Left cardiac atrium (tissue), 4 donors: ENCODE measurements at places on chromosomes 1 and 21. TPM values are rescaled to one million over a fixed set of nuclear protein-coding genes. Genes with fewer than 3 reads are reported as not detected.

DNA sequence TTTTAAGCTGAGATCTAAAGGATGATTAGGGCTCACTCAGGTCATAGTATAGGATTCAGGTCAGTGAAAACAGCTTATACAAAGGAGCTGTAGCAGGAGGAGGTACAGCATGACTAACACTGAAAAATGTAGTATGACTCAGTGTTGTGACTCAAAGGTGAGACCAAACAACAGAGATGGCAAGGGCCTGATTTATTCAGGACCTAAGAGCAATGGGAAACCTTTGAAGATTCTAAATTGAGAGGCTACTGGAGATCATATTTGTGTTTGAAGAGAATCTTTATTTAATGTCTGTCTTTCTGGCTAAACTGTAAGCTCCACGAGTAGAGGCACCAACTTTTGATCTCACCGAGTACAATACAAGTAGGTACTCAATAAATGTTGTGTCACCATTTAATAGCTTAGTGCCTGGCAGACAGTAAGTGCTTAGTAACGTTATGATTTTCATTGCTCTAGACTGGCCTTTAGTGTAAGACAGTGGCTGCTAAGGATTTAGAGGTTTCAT, 43.5 kb downstream of the PRKAA2 start:
- DNase-seq, result no peak

The LUZP1 gene
- total RNA-seq, result 31.7 TPM

DNA sequence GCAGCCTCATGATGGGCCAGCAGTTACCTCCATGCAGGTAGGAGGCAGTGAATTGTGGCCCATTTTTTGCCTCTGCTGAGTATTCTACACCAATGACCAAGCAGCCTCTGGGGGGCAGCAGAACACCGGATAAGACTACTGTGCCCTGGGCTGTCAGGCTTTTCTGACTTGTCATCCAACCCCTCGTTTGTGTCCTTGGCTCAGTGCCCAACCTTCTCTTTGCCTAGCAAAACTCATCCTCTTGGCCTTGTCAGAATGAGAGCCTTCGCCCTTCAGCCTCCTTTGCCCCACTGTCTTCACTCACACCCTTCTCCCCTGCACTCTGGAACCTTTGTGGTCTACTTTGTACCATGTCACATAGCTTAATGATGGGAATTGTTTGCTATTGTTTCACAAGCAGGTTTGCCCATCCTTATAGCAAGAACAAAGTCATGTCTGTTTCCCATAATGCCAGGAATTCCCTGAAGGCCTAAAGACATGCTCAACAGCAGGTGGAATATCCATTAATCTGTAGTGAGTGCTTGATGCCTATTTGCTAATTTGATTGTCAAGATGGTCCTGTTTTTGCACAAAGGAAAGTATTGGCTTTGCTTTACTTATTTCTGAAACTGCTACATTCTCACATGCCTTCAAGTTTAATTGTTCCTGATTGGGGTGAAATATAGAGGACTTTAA, 255.9 kb downstream of the HHAT start:
- peak; percentile 83 for DNase-seq

- DNase-seq, result peak; percentile 55
Observed at GRCh38 chr1:247407180-247407616, 8.8 kb upstream of the NLRP3 start.

DNA sequence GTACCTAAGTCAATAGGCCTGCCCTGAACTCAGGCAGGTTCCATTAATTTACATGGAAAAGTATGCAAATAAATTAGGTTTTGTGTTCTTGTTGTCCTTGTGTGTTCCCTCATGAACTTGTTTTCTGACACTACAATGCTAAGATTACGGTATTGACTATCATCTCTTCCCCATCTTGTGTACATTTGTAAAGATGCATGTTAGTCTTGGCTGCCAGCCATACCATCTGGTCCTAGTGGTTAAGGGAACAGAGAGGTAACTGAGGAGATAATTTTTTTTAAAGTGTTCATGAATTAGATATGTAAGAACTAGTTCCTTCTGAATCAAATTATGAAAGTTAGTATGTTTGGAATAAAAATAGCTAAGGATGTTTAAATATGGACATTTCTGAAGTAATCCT, 167.6 kb upstream of the ADAMTS5 start:
- DNase-seq, result no peak

GRCh38 chr1:159473335-159473734, 33.8 kb downstream of the OR10J1 start:
- no peak for DNase-seq

DNA sequence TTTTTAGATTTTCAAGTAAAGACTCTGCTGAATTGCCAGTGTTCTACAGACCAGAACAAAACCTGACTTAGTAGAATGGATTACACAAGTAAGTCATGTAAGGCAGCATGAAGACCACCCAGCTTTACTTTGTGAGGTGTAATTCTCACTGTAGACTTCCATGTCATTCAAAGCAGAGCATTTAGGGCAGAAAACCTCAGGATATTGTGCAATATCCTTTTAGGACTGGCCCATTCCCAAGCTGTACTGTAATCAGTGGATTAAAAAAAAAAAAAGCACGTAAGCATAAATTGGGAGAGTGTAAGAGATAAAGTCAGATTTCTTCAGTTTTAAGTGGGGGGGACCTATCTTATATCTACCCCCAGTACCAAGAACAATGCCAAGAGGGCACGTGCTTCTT, 380.5 kb upstream of the PRMT6 start:
- DNase-seq, result no peak

The CACNA1E gene
- 0.55 TPM for total RNA-seq

DNA sequence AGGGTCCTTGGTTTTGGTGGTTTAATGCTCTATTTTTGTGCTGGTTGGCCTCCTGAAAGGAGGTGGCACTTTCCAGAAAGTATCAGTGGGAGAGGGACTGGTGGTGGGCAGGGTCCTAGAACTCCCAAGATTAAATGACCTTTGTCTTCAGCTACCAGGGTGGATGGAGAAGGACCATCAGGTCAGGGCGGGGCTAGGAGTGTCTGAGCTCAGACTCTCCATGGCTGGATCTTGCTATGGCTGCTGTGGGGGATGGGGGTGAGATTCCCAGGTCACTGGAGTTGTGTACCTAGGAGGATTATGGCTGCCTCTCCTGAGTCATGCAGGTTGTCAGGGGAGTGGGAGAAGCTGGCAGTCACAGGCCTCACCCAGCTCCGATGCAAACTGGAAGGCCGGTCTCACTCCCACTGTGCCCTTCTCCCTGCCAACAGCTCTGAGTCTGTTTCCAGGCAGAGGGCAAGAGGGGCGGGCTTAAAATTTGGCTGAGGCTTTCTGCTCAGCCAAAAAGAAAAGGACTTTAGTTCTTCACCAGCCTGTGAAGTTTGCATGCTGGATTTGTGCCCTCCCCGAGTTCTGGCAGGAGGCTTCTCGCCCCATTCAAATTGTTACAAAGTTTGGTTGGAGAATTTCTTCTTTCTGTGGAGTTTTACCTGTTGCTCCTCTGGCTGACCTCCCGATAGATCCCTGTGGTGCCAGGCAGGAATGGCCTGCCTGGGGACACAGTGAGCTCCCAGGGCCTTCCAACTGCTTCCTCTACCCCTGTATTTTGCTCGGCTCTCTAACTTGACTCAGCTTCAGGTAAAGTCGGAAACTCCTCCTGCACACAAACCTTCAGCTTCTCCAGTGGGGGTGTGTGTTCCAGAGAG, 13.1 kb upstream of the KYAT3 start:
- no peak for DNase-seq

The CEP350 gene
- total RNA-seq, result 30.0 TPM

The KRTAP6-2 gene
- not detected for total RNA-seq

DNA sequence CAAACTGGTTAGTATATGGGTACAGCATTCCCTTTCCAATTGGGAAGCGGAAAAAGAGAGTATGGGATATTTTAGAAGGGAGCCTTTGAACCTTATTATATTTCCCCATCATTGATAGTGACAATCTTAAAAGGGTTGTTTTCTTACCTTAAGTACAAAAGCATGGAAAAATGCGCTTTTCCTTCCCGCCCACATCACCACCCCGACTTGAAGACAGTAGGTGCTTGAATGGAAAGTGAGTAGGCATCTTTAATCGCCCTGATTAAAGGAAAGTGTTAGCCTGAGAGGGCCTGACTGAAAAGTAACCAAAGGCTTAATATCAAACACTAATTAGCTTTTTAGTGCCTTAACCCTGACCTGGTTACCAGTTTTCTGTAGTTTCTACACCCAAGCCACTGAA, 15.4 kb downstream of the GGPS1 start:
- DNase-seq, result no peak
